ENCODE measurements at places on chromosomes 7 and 10. TPM values are rescaled to one million over a fixed set of nuclear protein-coding genes. Genes with fewer than 3 reads are reported as not detected.
A peak's percentile ranks its signal among the peaks of the same experiment; 100 is the strongest.

ASIC3 gene
- 6.2 TPM for total RNA-seq

HOXA3 gene
- total RNA-seq: not detected

SPDYE2B gene
- total RNA-seq: 0.15 TPM

TMEM130 gene
- total RNA-seq: not detected

WNT2 gene
- not detected for total RNA-seq

SPDYE11 gene
- total RNA-seq: not detected

CXCL12 gene
- not detected for total RNA-seq

TMEM140 gene
- total RNA-seq: 37.1 TPM

LRIT1 gene
- total RNA-seq: not detected

CYP3A5 gene
- not detected for total RNA-seq

NPTX2 gene
- not detected for total RNA-seq

IQUB gene
- total RNA-seq: not detected

HPS6 gene
- 24.7 TPM for total RNA-seq

DEPP1 gene
- 1.9 TPM for total RNA-seq

GRCh38 chr7:155935726-155936125 lies 123.5 kb upstream of the SHH start:
- no peaks in the 10 kb centered on the region for H3K4me1 ChIP-seq
- H3K27me3 ChIP-seq: no peaks in the 10 kb centered on the region

GRCh38 chr7:83814480-83814879 lies 165.5 kb upstream of the SEMA3E start:
- no peak overlapping the region for H3K4me3 ChIP-seq
- no peak for DNase-seq
- H3K36me3 ChIP-seq: no peaks in the 10 kb centered on the region
- no peaks in the 10 kb centered on the region for H3K27me3 ChIP-seq
- no peaks in the 10 kb centered on the region for H3K4me1 ChIP-seq

DNA sequence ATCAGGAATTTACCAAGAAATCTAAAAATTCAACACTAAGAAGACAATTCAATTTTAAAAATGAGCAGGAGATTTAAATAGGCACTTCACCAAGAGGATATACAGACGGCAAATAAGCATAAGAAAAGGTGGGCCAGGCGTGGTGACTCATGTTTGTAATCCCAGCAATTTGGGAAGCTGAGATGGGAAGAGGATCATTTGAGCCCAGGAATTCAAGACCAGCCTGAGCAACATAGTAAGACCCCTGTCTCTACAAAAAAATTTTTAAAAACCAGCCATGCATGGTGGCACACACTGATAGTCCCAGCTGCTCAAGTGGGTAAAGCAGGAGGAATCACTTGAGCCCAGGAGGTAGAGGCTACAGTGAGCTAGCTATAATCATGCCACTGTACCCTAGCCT lies 3.5 kb upstream of the AKR1D1 start:
- no peak overlapping the region for H3K4me3 ChIP-seq
- peaks cover 4% of the 10 kb centered on the region for H3K27me3 ChIP-seq
- no peaks in the 10 kb centered on the region for H3K36me3 ChIP-seq
- H3K27ac ChIP-seq: no peak overlapping the region

GRCh38 chr10:44950326-44951225 lies 9.0 kb upstream of the RASSF4 start:
- H3K36me3 ChIP-seq: no peaks in the 10 kb centered on the region
- H3K27ac ChIP-seq: no peak overlapping the region
- H3K27me3 ChIP-seq: peaks cover 4% of the 10 kb centered on the region
- peak; percentile 6 for DNase-seq
- no peak overlapping the region for H3K4me3 ChIP-seq
- H3K4me1 ChIP-seq: no peaks in the 10 kb centered on the region

DNA sequence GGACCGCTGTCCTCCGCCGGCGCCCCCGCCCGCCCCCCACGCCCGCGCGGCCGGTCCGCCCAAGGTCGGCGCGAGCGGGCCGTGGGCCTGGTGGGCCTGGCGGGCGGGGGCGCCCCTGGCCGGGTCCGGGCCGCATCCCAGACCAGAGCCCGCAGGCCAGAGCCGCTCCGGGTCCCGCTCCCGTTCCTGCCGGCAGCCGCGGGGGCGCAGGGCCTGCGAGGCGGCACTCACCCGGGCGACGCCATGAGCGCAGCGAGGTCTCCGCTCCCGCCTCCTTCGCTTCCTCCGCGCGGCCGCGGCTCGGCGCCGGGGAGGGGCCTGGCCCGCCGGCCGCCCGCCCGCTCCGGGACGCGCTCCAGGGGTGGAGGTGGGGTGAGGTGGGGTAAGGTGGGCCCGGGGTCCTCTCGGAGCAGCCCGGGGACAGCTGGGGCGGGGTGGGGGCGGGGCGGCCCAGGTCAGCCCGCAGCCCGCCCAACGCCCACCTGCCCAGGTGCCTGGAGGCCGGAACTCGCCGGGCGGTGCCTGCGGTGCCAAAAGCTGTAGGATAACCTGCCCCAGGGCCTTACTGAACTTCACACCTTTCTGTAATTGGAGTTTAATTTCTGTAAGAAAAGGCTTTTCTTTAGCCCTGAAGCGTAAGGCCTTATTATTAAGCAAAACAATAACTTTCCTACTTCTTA lies at the start of gene URGCP:
TSS of gene URGCP (minus strand) at position 266 of the 680 bp plus-strand sequence. CDS start at position 245, 21 bp downstream.
- H3K4me3 ChIP-seq: peak within 1 kb of the TSS; percentile 88
- DNase-seq: peak; percentile 60
- peak within 1 kb of the TSS; percentile 79 for H3K27ac ChIP-seq
- H3K27me3 ChIP-seq: no peaks in the 10 kb centered on the region

- no peaks in the 10 kb centered on the region for H3K27me3 ChIP-seq
- no peak overlapping the region for H3K4me3 ChIP-seq
- H3K36me3 ChIP-seq: no peaks in the 10 kb centered on the region
- no peak for DNase-seq
- H3K27ac ChIP-seq: no peak overlapping the region
- H3K4me1 ChIP-seq: peaks cover 3% of the 10 kb centered on the region
Observed at GRCh38 chr10:132626761-132627665, 89.4 kb downstream of the INPP5A start.

- H3K27ac ChIP-seq: no peak overlapping the region
- peaks cover 3% of the 10 kb centered on the region for H3K4me1 ChIP-seq
- peak; percentile 49 for DNase-seq
- H3K4me3 ChIP-seq: no peak overlapping the region
Observed at GRCh38 chr10:117442944-117443685, 67.9 kb upstream of the PDZD8 start.

GRCh38 chr10:5484205-5484604 lies 15.2 kb downstream of the CALML5 start:
- H3K4me1 ChIP-seq: no peaks in the 10 kb centered on the region
- no peak overlapping the region for H3K27ac ChIP-seq
- peaks cover 2% of the 10 kb centered on the region for H3K27me3 ChIP-seq
- H3K4me3 ChIP-seq: no peak overlapping the region
- H3K36me3 ChIP-seq: no peaks in the 10 kb centered on the region

- H3K4me1 ChIP-seq: peaks cover 2% of the 10 kb centered on the region
- no peak for DNase-seq
- no peak overlapping the region for H3K27ac ChIP-seq
- H3K27me3 ChIP-seq: no peaks in the 10 kb centered on the region
- no peaks in the 10 kb centered on the region for H3K36me3 ChIP-seq
- H3K4me3 ChIP-seq: no peak overlapping the region
Observed at GRCh38 chr7:134016223-134016941, 110.8 kb upstream of the LRGUK start.

DNA sequence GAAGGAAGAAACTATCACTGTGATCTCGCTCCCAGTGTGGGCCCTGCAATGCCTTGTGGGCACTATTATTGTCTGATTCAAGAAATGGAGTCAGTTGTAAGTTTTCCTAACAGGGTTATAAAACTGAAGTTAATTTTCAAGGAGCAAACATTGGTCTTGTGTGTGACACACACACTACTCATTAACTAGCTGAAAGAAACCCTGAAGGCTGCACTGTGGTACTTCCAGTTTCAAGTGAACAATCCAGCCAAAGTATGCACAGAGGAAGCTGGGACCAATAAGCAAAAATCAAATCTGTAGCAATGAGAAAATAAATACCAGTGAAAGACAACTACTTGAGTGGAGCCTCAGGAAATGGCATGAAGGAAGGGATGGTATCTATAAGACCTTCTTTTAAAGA lies 506.6 kb upstream of the POT1 start:
- no peaks in the 10 kb centered on the region for H3K4me1 ChIP-seq
- DNase-seq: no peak
- H3K27me3 ChIP-seq: no peaks in the 10 kb centered on the region

- no peaks in the 10 kb centered on the region for H3K4me1 ChIP-seq
- no peak overlapping the region for H3K27ac ChIP-seq
- no peak overlapping the region for H3K4me3 ChIP-seq
- H3K36me3 ChIP-seq: no peaks in the 10 kb centered on the region
Observed at GRCh38 chr7:122384528-122384927, 80.0 kb upstream of the FEZF1 start.

GRCh38 chr10:44933451-44934321 lies 22.5 kb downstream of the TMEM72 start:
- no peak for DNase-seq
- no peaks in the 10 kb centered on the region for H3K27me3 ChIP-seq
- H3K4me1 ChIP-seq: peaks cover 6% of the 10 kb centered on the region
- H3K4me3 ChIP-seq: no peak overlapping the region
- H3K27ac ChIP-seq: no peak overlapping the region
- H3K36me3 ChIP-seq: no peaks in the 10 kb centered on the region

DNA sequence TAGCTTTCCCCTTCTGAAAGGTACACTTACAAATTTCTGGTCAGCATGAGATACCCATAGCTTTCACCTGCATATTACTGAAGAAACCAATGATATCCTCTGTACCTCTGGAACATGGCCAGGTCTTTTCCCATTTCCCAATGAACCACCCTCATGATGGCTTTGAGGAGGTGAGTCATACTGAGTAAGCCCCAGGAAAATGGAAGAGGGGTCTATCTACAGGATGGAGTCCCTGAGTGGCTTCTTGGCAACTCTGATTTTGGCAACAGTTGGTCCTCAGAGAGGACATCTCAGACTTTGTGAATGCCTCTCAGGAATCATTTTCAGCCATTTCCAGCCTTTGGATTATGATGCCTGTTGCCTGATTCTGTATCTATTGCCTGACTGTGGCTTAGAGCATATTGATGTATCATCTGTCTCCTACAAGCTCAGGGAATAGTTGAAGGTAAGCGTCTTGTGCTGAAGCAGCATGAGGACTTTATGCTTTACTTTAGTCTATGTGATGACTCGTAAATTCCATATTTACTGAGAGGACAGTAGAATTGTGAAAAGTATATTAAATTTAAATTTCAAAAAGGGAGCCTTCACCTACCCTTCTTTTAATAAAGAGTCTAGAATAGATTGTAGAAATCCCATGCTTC lies 84.7 kb upstream of the DKK1 start:
- H3K27ac ChIP-seq: no peak overlapping the region
- H3K4me3 ChIP-seq: no peak overlapping the region
- peaks cover 2% of the 10 kb centered on the region for H3K4me1 ChIP-seq
- DNase-seq: no peak
- H3K27me3 ChIP-seq: no peaks in the 10 kb centered on the region

GRCh38 chr10:8242295-8242872 lies 187.9 kb downstream of the GATA3 start:
- no peaks in the 10 kb centered on the region for H3K27me3 ChIP-seq
- DNase-seq: peak; percentile 28
- H3K4me3 ChIP-seq: peak overlapping the region; percentile 5
- H3K27ac ChIP-seq: peak overlapping the region; percentile 47

DNA sequence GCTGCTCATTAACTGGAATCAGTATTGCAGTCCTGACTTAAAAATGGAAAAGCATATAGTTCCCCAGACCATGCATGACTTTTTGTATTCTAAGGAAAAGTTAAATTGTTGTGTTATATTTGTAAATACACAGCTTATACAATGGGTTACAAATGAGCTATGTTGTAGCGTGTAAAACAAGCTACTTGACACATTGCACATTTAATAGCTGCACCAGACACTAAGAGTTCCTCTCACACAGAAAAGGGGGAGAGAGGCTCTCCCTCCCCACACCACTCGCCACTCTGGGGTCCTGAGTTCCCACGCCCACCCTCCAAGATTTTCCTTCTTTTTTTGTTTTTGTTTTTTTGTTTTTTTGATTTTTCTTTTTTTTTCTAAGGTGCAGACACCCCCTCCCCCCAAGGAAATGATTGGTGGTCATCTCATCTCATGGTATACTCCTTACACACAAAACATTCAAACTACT lies 6.3 kb downstream of the KLF6 start:
- peaks cover 95% of the 10 kb centered on the region for H3K36me3 ChIP-seq
- peak overlapping the region; percentile 97 for H3K4me3 ChIP-seq
- peaks cover 70% of the 10 kb centered on the region for H3K4me1 ChIP-seq
- DNase-seq: no peak
- H3K27ac ChIP-seq: peak overlapping the region; percentile 77

DNA sequence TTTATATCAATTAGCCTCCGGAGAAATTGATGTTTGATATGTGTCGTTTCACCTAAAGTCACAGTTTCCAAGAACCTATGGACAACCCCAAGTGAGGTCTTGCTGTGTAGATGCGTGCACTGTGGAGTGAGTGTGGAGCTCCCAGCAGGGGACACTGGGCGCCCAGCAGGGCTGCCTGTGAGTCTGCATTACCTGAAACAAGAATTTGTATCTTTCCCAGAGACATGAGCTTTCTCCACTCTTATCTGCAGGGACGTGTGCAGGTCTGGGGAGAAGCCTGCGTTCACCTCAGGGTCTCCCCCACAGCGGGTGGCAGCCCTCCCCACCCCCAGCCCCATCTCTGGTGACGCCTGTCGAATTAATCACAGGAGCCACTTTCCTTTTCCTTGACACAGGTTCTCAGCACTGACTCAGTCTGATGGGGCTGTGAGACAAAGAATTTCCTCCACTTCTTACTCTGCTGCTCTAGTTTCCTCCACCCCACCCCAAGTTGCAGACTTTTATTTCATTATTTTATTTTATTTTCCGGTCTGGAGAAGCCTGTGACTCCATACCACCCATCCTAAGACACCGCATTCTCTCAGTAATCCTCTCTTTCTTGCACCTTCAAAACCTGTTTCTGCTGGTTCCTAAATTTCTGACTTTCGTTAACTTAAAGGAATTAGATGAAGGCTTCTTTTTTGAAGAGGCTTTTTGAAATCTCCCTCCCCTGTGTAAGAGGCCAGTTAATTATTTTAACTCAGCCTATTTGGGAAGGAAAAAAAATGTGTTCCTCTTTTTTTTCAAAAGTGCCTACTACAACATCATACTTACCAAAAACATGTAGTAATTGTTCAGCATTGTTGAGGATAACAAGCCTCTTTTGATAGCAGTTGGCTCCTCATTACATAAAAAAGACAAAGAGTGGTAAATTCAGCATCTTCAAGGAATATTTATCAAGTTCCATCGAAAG lies 17.0 kb upstream of the INSIG1 start:
- H3K27ac ChIP-seq: no peak overlapping the region
- H3K4me3 ChIP-seq: no peak overlapping the region
- no peak for DNase-seq
- H3K27me3 ChIP-seq: peaks cover 11% of the 10 kb centered on the region
- peaks cover 2% of the 10 kb centered on the region for H3K36me3 ChIP-seq
- H3K4me1 ChIP-seq: peaks cover 94% of the 10 kb centered on the region

- DNase-seq: peak; percentile 74
- peaks cover 23% of the 10 kb centered on the region for H3K36me3 ChIP-seq
- H3K27me3 ChIP-seq: no peaks in the 10 kb centered on the region
- H3K4me3 ChIP-seq: peak overlapping the region; percentile 77
Observed at GRCh38 chr10:79242620-79243152, 104.6 kb upstream of the PPIF start.
